ENCODE measurements at places on chromosomes 6 and 20. TPM values are rescaled to one million over a fixed set of nuclear protein-coding genes. Genes with fewer than 3 reads are reported as not detected.

- H3K4me3 ChIP-seq, result no peak overlapping the region
- peaks cover 20% of the 10 kb centered on the region for H3K4me1 ChIP-seq
- no peaks in the 10 kb centered on the region for H3K27me3 ChIP-seq
Observed at GRCh38 chr6:90226257-90226656, 70.4 kb downstream of the BACH2 start.

GRCh38 chr20:5377484-5377883 lies 60.7 kb upstream of the PROKR2 start:
- no peaks in the 10 kb centered on the region for H3K27me3 ChIP-seq
- no peaks in the 10 kb centered on the region for H3K4me1 ChIP-seq
- H3K36me3 ChIP-seq, result no peaks in the 10 kb centered on the region
- no peak overlapping the region for H3K27ac ChIP-seq
- no peak for DNase-seq
- no peak overlapping the region for H3K4me3 ChIP-seq

DNA sequence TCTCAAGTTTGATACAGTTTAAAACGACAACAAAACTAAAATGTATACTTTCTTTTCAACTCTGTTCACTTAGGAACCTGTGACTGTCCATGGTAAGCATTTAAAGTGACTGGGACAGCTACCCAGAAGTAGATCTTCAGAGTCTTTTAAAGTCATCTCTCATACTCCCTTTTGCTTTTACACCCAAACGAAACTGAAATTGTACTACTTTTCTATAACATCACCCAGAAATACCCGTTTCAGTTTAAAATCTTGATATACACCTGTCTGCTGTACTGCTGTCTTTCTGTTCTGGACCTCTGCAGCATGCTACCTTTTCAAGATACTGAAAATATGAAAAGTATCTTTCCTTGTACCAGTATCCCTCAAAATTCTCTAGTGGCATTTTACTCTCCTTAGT lies 170.4 kb upstream of the THEMIS start:
- H3K36me3 ChIP-seq, result no peaks in the 10 kb centered on the region
- H3K27me3 ChIP-seq, result no peaks in the 10 kb centered on the region
- H3K4me3 ChIP-seq, result no peak overlapping the region

DNA sequence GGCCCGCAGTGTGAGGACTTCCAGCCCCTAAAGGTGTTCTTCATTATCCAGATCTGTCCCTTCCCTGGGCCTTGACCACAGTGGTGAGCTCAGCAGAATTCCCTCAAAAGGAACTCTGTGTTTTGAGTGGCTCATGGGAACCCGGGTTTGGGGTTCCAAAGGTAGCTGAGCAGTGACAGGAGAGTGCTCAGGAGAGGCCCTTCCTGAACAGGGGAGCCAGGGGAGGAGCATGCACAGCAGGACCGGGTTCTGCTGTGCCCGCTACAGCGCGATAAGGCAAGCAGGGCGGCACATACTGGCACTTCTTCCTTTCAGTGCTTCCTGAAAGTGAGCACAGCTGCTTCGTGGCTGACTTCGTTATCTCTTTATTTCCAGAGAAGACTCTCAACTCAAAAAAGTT lies 88.3 kb downstream of the SSR1 start:
- DNase-seq, result no peak
- H3K27ac ChIP-seq, result peak overlapping the region; percentile 55
- peaks cover 20% of the 10 kb centered on the region for H3K4me1 ChIP-seq

The PLA2G7 gene
- 2.4 TPM for total RNA-seq

The SCRT2 gene
- 0.14 TPM for total RNA-seq

DNA sequence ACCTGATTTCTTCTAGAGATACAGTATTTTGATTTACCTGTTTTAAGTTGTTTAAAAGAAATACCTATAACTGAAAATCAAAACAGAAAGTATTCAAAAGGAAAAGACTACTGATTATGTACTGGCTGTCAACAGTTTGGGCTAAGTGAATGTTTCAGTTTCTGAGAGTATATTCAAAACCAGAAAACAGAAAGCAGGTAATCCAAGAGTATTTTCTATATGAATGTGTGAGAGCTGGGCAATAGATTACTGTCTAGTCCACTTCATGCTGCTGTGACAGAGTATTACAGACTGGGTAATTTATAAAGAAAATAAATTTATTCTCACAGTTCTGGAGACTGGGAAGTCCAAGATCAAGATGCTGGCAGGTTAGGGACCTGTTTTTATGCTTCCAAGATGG lies 261.0 kb downstream of the ARHGAP18 start:
- DNase-seq, result no peak
- H3K27me3 ChIP-seq, result no peaks in the 10 kb centered on the region
- no peaks in the 10 kb centered on the region for H3K36me3 ChIP-seq
- peaks cover 26% of the 10 kb centered on the region for H3K4me1 ChIP-seq
- H3K4me3 ChIP-seq, result no peak overlapping the region
- no peak overlapping the region for H3K27ac ChIP-seq

DNA sequence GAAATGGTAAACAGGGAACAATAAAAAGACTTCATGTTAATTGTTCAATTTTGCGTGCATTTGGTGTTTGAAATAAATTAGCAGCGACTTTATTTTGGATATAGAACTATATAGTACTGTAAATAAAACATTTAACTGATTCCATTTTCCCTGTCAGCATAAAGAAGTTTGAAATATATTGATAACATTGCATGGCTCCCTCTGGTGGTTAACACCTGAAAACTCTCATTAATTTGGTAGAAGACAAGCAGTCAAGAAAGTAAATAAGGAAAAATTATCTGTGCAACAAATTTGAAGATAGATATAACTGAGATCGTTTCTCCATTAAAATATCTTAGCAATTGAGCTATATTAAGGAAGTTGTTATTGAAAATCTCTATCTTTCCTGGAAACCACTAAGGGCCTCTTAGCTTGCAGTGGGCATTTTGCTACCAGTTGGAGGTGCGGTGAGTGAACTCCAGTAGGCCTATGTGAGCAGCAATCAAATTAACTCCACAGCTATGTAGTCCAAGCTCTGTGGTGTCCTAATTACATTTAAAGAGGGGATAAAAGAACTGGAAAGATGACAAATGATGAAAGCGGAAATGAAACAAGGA lies 435.7 kb upstream of the FKBP1C start:
- 0 out of 2 replicates have a peak, but pooled peaks cover under 1% of the 10 kb centered on the region for H3K36me3 ChIP-seq
- no peak for DNase-seq
- H3K4me1 ChIP-seq, result no peaks in the 10 kb centered on the region
- H3K27ac ChIP-seq, result no peak overlapping the region

The NRSN1 gene
- not detected for total RNA-seq

DNA sequence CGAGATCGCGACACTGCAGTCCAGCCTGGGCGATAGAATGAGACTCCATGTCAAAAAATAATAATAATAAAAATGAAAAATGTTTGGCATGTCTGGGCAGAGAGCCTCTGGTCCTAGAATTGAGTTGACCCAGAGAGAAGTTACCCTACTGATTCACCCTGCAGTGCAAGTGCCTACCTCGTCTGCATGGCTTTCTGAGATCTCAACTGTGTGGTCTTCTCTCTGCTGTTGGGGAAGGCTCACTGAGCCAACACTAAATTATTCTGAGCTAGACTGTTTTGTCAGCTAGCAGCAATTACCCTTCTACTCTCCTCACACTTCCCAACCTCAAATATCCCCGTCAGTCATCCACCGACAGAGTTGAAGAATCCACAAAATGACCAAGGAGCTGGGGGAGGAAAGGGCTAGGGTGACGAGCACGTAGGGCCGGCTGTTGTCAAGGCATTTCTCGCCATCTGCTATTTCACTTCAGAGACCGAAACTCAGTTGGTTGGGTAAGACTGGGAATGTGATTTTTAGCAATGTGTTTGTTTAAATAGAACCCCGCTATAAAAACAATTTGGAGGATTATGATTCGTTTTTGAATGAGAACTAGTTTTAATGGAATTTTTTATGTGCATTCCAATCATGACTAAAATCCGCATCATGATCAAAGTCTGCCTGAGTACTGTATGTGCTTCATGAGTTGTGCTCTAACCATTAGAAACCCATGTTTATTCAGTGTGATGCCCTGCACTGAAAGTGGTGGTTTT lies 9.4 kb downstream of the MAS1 start:
- H3K27me3 ChIP-seq, result no peaks in the 10 kb centered on the region
- no peak overlapping the region for H3K4me3 ChIP-seq
- DNase-seq, result no peak
- no peaks in the 10 kb centered on the region for H3K36me3 ChIP-seq
- H3K4me1 ChIP-seq, result no peaks in the 10 kb centered on the region

The HLA-G gene
- total RNA-seq, result 1.1 TPM

- no peak for DNase-seq
- no peak overlapping the region for H3K4me3 ChIP-seq
- H3K27me3 ChIP-seq, result no peaks in the 10 kb centered on the region
- peak overlapping the region; percentile 75 for H3K27ac ChIP-seq
Observed at GRCh38 chr6:21163110-21163837, 430.3 kb upstream of the SOX4 start.

GRCh38 chr6:161199850-161200249 lies 74.0 kb downstream of the AGPAT4 start:
- H3K4me1 ChIP-seq, result peaks cover 34% of the 10 kb centered on the region
- H3K27me3 ChIP-seq, result no peaks in the 10 kb centered on the region
- H3K27ac ChIP-seq, result no peak overlapping the region

DNA sequence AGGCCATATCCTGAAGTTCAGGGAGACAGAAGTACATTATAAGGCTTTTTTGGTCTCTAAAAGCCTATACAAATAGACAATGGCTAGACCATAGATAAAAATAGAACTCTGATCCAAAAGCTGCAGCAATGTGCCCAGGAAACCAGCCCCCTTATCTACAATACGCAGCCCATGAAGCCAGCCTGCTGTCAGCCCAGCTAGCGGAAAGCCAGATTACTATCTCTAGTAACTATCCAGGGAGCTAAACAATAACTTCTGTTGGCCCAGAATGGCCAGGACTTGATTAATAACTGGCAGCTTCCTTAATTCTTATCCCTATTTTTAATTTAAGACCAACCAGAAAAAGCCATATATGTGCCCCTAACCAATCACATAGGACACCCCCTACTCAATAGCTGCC lies 160.4 kb upstream of the SMLR1 start:
- H3K27ac ChIP-seq, result no peak overlapping the region
- H3K36me3 ChIP-seq, result no peaks in the 10 kb centered on the region
- no peak overlapping the region for H3K4me3 ChIP-seq
- no peak for DNase-seq

DNA sequence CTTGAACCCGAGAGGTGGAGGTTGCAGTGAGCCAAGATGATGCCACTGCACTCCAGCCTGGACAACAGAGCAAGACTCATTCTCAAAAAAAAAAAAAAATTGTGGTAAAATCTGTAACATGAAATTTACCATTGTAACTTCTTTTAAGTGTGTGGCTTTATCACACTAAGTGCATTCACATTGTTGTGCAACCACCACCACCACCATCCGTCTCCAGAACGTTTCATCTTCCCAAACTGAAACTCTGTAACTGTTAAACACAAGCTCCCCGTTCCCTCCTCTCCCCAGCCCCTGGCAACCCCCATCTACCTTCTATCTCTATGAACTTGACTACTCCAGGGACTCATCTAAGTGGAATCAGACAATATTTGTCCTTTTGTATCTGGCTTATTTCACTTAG lies 29.7 kb downstream of the PDRG1 start:
- DNase-seq, result no peak
- H3K27ac ChIP-seq, result no peak overlapping the region
- 0 out of 2 replicates have a peak, but pooled peaks cover 3% of the 10 kb centered on the region for H3K36me3 ChIP-seq
- H3K4me3 ChIP-seq, result no peak overlapping the region
- peaks cover 6% of the 10 kb centered on the region for H3K27me3 ChIP-seq
- peaks cover 19% of the 10 kb centered on the region for H3K4me1 ChIP-seq

- no peaks in the 10 kb centered on the region for H3K36me3 ChIP-seq
- DNase-seq, result no peak
- H3K4me3 ChIP-seq, result no peak overlapping the region
- peak overlapping the region; percentile 56 for H3K27ac ChIP-seq
Observed at GRCh38 chr20:51914758-51915157, 112.4 kb upstream of the SALL4 start.

DNA sequence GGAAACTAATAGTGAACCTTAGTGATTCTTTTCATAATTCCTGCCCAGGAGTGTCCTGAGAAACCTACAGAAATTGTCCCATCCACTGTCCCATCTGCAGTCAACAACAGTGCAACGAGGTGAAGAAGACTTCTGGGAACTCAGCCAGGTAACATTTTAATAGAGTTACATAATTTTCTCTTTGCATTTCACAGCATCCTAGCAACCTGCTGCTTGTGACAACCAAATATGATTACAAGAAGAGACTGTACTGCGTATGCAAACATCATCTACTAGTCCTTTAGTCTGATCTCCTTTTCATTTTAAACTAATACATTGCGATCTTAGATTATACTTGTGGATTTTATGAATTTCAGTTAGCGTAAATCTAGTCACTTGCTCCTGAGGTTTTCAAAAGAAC lies 951.6 kb downstream of the TFAP2A start:
- no peak overlapping the region for H3K4me3 ChIP-seq
- no peaks in the 10 kb centered on the region for H3K36me3 ChIP-seq
- H3K4me1 ChIP-seq, result peaks cover 32% of the 10 kb centered on the region
- DNase-seq, result no peak

DNA sequence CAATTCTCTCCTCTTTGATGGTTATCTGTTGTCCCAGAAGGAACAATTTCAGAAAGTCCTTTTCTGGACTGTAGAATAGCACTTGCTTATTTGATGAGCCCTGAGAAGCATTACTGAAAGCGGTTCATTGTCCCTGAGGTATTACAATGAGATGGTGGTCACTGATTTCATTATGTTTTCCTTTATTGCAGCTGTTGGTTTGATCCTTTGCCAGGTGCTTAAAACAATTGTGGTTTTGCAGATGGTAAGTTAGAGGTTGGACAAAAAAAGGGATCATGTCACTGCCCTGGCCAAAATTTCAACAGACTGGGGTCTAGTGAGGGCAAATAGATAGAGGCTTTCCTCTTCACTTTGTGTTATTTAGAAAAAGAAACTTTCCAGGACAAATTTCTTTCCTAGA lies 61.9 kb downstream of the ESR1 start:
- H3K4me1 ChIP-seq, result no peaks in the 10 kb centered on the region
- peaks cover 3% of the 10 kb centered on the region for H3K36me3 ChIP-seq
- H3K27ac ChIP-seq, result no peak overlapping the region
- no peak overlapping the region for H3K4me3 ChIP-seq
- no peak for DNase-seq

GRCh38 chr6:88339761-88340160 lies 173.6 kb upstream of the CNR1 start:
- H3K4me3 ChIP-seq, result no peak overlapping the region
- H3K27ac ChIP-seq, result no peak overlapping the region
- no peak for DNase-seq
- no peaks in the 10 kb centered on the region for H3K4me1 ChIP-seq

DNA sequence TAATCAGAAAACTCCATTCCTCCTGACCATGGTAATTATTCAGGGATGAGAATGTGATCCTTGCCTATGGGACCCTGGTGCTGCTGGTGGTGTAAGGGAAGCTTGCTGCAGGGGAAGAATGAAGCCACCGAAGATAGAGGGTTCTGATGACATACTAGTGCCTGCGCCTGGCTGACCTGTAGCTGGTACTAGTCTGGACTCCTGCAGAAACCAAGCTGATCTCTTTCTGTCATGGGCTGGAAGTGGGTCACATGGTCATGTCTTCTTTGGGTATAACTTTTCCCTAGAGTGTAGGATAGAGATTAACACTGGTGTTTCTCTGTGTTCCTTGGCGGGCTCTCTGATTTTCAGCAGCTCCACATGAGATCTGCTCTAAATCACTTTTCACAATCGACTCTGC lies 8.6 kb upstream of the SLC4A11 start:
- peaks cover 16% of the 10 kb centered on the region for H3K4me1 ChIP-seq
- H3K27me3 ChIP-seq, result peaks cover 37% of the 10 kb centered on the region
- H3K4me3 ChIP-seq, result no peak overlapping the region

- H3K27ac ChIP-seq, result peak overlapping the region; percentile 100
Observed at GRCh38 chr6:26187981-26188635, 100.9 kb downstream of the HFE start.

GRCh38 chr6:5203546-5203945 lies 57.2 kb downstream of the LYRM4 start:
- no peaks in the 10 kb centered on the region for H3K27me3 ChIP-seq
- H3K27ac ChIP-seq, result no peak overlapping the region
- peaks cover 27% of the 10 kb centered on the region for H3K4me1 ChIP-seq
- H3K4me3 ChIP-seq, result no peak overlapping the region
- no peak for DNase-seq

All from WTC11 (cell line).